Hippocampal formation (tissue), 2 donors: ENCODE measurements at places on chromosomes 16 and 17.
A peak's percentile ranks its signal among the peaks of the same experiment; 100 is the strongest.

DNA sequence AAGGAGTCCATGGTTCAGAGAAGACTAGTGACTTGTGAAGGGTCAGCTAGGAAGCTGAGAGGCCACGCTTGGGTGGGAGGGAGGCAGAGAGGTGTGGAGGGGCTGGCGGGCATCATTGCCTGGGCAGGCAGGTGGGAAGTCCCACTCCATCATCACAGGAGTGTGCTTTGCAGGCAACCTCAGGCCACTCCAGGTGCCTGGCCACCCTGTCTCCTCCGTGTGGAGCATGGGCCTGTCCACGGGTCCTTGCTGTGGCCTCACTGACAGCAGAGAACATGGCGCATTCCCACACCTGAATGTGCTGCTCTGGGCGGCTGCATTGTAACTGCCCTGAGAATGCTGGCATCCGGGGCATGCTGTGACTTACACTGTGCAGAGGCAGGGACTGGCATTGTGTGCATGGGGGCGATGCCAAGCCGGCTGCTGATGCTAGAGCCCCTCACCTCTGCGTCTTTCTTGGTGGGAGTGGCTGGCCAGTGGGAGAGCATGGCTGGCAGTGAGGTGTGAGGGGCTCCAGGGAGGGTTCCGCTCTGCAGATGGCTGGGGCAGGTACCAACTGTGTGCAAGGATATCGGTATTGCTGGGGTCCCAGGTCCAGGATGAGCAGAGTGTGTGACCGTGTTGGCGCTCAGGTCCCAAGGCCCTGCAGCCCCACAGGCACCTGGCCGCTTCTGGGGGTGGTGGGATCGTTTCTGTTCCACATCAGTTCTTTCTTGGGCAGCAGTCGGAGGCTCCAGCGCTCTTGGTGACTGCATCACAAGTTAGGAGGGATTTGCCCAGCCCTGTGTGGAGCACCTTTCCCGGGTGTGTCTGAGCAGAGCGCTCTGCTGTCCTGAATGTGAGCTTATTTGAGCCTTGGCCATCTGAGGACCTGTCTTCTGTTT, 94.8 kb downstream of the NPIPB11 start:
- no peak for DNase-seq

DNA sequence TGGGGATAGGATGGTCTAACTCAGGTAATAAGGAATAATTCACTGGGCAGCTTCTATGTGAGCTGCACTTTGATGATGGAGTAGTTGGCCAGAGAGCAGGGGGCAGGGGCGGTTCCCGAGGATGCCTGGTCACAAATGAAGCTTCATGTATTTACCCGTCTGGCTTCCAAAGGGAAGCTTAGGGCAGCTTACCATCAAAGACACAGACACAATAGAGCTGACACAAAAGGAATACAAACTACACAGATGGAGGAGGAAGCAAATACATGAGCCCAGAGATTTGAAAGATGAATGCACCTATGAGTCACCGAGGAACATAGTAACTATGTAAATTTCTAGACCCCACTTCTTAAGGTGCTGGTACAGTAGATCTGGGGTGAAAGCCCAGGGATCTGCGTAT, 8.7 kb upstream of the EMP2 start:
- DNase-seq: no peak

DNA sequence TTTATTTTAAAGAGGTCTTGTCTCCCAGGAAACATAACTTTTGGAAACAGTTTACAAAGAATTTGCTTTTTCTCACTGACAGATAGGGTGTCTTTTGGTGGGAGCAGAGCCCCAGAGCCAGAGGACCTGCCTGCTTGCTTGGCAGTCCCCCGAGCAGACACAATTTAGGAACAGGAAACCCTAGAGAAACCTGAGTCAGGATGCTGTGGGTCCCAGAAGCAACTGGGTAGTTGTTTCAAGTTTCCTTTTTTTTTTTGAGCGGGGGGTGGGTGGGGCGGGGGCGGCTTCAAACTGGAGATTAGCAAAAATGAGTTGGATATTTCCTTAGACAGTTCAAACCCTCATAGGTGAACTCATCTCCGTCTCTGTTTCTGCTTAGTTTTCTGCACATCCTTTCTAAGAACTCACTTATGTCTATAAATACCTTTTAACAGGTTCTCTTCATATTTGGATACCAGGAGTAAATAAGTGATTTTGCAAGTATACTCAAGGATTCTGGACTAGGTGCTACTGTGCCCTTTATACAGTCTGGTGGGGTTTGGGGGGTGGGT, 135.1 kb downstream of the PRKCA start:
- no peak for DNase-seq

- DNase-seq: no peak
Measured at GRCh38 chr16:22642416-22643088, 131.9 kb downstream of the NPIPB5 start.

GRCh38 chr16:50444526-50444925, 75.7 kb upstream of the BRD7 start:
- no peak for DNase-seq

- no peak for DNase-seq
Measured at GRCh38 chr16:75702242-75702641, 981 bp upstream of the DUXB start.

DNA sequence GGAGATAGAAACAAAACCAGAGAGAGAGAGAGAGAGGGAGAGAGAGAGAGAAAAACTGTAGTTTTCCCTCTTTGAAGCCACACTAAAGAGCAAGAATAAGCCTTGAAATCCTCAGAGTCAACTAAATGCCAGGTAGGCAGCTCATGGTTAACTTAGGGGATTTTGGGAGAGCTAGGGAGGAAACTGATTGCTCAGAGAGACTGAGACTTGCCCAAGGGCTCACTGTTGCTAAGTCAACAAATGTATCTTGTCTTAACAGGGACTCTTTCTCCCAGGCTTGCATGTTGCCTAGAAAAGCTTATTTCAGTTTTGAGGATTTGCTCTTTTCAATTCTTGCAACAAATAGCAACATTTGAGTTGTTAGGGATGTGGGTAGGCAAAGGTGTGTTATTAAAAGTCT, 4.5 kb upstream of the SLC5A11 start:
- DNase-seq: no peak

DNA sequence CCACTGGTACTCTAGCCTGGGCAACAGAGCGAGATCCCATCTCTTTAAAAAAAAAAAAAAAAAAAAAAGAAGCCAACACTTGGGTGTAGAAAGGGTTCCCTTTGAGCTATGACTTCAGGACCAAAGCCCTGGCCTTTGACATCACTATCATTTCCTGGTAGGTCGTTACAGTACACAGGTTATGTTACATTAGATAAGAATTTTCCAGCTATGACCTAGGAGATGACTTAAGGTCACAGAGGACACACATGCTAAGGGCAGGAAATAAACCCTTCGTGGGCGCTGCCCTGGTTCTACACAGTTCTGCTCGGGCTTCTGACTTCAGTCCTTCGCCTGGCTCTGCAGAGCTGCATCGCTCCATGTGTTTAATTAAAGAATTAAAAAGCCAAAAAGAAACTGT, 112.0 kb downstream of the ADCY9 start:
- DNase-seq: no peak

GRCh38 chr17:80060644-80061043, 24.2 kb downstream of the CCDC40 start:
- DNase-seq: no peak

- no peak for DNase-seq
Measured at GRCh38 chr17:693791-694638, 20.6 kb downstream of the VPS53 start.

- DNase-seq: no peak
Measured at GRCh38 chr16:75227361-75228142, 8.8 kb downstream of the CTRB1 start.

DNA sequence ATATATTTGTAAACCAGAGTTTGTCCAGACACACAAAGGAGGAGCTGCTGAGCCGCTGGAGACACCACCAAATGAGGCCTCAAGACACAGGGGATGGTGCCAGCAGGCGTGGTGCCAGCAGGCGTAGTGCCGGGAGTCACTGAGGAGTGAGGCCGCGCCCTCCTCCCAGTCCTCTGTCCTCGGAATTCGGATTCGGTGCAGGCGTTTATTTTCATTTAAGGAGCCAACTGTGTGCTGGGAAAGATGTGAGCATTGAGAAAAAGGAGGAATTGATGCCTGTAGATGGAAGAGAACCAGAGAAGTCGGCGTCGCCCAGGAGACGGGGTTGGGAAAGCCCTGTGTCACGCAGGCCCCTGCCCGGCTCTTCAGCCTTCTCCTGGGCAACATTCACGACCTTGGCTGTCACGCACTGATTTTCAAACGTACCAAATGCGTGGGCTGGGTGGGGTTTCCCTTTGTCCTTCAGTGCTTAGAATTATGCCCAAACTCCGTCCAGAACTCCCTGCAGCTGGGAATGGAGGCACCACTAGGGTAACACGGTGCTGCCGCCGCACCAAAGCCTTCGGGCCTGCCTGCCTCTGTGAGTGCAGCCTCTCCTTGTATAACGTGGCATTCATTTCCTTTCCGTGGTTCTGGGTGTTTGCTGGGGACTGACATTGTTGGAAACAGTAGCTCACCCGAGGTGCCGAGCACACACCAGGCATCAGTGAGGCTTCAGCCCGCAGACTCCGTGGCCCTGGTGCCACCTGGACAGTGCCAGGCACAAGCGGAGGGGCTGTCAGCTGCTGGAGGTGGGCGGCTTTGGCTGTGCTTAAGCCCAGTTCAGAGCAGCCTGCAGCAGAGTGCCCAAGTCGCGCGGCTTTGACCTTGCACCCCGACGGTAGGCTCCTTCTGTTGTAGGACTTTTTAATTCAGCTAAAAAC, 49.0 kb upstream of the CHMP6 start:
- DNase-seq: peak; percentile 45

DNA sequence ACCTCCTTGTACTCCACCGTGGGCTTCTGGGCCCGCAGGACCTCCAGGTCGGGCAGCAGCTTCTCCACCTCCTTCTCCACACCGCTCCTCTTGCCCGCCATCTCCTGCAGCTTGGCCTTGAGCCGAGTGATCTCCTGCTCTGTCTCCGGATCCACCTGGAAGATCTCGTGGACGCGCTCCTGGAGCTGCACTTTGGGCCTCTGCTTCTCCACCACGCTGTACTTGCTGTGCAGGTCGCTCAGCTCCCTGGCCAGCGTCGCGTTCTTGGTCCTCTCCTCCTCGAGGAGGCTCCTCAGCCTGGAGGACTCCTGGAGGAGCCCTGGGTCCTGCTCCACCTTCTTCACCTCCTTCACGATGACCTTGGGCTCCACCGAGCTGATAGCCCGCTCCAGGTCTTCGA, 8.8 kb downstream of the CDK3 start:
- DNase-seq: no peak

DNA sequence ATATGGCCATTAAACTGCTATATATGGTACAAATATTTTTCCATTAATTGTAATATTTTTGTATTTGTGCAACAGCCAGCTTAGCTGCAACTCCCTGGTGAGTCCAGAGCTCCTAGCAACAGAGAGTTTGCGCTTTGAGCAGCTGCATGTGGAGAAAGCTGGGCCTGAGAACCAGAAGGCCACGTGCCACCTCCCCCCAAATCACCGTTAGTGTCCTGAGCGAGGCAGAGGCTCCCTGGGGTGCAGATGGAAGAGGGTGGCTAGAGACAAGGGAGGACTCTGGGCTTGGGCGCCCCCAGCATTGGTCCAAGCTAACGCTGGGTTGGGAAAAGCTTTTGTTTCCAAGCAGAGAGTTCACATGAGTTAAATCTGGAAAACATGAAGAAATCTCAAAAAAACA, 41.6 kb downstream of the HSBP1 start:
- no peak for DNase-seq

GRCh38 chr17:55090079-55090492, 121.5 kb downstream of the STXBP4 start:
- no peak for DNase-seq

DNA sequence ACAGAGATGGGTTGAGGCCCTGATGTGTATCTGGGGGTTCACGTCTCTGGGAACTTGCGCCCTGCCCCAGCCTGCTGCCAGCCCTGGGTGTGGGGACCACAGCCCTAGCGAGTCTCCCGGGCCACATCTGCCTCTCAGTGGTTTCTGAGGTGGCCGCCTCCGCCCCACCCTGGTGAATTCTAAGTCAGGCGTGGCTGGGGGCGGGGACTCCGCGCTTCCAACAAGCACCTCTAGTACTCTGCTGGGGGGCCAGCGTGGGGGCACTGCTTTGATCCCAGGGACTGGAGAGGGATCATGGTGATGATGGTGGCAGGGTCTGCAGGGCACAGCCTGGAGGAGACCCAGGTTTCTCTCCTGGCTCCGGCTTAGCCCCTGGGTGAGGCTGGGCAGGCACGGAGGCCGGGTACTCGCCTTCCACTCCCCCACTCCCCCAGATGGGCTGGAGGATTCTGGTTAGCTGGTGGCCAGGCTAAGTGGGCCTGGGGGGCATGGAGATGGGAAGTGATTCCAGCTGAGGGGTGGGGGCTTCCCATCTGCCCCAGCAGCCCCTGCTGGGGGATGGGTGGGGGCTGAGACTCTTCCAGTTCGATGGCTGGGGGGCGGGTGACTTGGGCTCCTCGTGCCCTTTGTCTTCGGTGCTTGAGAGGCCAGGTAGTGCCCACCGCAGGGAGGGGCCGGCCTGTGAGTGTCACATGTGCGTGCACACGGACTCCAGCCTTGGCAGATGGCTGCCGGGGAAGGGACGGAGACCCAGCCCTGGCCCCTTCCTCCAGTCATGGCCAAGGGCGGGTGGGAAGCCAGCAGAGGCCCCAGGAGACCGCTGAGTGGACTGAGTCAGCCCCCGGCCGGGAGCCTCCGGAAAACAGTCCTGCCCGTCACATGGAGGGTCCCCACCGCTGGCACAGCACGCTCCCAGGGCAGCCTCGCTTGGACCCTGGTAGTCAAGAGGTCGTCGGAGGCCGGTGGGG, 3.9 kb downstream of the GLIS2 start:
- no peak for DNase-seq

DNA sequence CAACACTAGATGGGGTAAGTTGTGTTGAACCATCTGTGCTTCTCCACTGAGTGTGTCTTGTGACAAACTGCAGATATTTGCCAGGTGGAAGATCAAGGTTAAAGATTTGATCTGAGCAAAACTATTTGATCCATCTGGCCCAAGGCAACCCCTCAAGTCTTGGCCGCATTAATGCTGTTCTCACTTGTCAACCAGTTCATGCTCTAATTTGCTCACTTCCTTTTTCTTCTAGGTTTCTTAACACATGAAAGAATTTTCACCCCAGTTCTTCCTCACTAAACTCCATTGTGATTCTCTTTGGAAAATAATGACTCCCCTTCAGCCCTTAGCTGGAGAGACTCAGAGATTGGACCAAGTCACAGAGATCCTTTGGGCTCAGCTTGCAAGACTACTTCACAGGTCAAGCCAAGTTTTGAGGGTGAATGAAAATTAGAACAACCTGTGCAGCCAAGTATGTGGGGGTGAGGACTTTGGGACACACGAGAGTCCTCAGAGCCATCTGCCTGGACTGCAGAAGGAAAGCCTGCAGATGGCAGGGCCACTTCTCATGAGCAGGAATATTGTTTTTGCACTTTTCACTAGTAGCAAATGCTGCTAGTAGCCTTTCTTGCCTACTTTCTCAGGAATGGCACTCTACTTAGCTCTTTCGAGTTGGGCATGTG, 166.5 kb downstream of the AXIN2 start:
- DNase-seq: no peak

DNA sequence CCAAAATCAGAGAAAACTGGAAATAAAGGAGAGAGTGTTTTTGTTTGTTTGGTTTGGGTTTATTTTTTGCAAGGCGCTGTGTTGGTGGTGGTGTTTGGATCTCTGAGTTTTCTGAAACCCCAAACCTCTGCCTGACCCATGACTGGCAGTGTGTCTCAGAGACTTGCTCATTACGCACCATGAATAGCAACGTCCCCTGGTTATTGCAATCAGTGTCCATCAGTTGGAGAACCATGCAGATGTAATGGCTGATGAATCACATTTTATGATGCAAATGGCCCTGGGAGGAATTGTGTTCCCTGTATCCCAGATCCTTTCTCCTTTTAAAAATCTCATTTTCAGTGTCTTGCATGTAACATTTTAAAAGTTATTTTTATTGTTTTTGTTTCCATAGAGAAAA, 362.8 kb downstream of the PMP22 start:
- no peak for DNase-seq

GRCh38 chr17:71632328-71632727, 488.5 kb upstream of the SOX9 start:
- no peak for DNase-seq
